Osteoblast (primary cell): ENCODE measurements at places on chromosomes 12 and 14. TPM values are rescaled to one million over a fixed set of nuclear protein-coding genes. Genes with fewer than 3 reads are reported as not detected.

DNA sequence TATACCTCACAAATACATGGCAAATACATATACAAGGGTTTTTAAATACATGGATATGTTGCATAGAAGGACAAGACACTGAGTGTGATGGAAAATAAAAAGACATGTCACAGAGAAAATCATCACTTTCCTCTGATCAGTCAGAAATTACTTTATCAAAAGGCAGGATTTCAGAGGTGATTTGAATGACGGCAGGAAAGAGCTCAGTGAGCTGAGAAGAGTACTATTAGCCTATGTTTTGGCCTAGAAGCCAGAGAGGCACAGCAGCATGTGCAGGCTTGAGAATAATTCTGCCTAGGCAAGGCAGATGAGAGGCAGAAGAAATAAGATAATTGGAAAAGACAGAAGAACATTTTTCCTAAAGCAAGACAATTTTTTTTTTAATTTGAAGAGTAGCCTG lies 94.9 kb downstream of the BCAT1 start:
- DNase-seq = no peak

GRCh38 chr14:68628605-68629310 lies 164.1 kb downstream of the ZFP36L1 start:
- no peak for DNase-seq

KLRD1 gene
- total RNA-seq = 0.29 and 0.36 TPM in 2 replicates

IKBIP gene
- 47.4 and 57.8 TPM in 2 replicates for total RNA-seq
